ENCODE measurements at places on chromosomes 12 and 14.
A peak's percentile ranks its signal among the peaks of the same experiment; 100 is the strongest.

DNA sequence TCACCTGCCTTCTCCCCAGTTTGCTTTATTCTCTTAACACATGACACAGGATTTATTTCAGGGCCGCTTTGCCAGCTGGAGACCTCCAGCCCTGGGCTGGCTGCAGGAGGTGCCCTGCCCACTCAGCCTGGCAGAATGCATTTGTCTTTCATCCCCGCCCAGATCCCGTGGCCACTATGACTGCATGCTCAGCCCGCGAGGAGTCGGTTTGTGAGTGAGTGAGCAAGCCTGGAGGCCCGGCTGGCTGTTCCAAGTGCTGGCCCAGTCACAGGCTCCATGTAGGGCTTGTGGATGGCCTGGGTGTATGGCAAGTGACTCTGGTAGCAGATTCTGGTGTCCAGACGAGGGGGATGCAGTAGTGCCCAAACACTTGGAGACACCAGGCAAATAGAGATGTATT is 2.1 kb downstream of the TDP1 start:
- no peak for DNase-seq

DNA sequence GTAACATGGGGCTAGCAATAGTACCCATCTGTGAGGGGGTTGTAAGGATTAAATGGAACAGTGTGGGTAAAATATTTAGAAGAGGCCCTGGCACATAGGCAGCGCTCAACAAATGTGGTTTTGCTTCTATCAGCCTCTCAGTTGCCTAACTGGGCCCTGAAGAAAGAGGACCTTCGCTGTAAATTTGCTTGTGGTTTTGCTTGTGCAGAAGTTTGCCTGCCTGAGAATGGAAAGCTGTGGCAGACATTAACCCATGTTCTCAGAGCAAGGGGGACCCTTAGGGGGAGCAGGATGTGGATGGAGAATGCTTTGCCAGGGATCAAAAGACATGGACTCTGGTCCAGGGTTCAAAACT is 160.1 kb downstream of the BRMS1L start:
- DNase-seq, result no peak

DNA sequence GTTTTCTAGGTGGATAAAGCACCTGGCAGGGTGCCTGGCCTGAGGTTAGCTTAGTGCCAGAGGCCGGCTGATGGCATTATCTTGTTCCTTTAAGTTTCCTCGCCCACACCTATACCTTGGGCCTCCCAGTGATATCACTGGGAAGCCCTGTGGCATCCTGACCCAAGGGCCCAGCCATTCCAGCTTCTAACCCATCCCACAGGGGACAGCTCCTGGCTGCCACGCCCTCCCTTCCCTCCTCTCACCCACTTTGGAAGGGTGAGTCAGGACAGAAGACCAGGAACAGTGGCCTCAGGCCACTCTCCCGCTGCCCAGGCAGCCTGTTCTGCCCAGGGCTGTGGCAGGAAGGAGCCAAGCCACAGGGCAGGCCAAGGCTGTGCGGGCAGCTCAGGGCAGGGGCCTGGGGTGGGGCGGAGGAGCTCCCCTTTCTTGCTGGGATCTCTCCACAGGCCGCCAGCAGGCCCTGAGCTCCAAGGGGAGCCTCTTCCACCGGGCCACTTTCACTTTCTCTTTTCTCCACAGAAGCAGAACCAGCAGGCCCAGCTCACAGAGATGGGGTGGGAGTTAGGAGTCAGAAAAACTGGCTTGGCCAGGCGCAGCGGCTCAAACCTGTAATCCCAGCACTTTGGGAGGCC is 75.1 kb downstream of the IRF2BPL start:
- DNase-seq, result no peak

DNA sequence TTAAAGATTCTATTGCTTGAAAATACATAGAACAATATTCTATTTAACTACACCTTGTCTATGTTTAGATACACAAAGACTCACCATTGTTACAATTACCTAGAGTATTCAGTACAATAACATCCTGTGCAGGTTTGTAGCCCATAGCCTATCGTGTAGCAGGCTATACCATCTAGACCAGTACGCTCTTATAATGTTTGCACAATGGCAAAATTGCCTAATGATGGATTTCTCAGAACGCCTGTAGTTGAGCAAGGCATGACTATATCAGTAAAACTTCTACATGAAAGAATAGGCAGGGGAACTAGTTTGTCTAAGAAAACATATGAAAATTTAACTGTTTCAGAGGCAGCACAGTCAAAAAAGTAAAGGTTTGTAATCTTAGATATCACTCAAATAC is 375.9 kb downstream of the DAD1 start:
- DNase-seq, result no peak

GRCh38 chr12:26340649-26341048 is 145.3 kb downstream of the SSPN start:
- DNase-seq, result no peak

- peak; percentile 18 for DNase-seq
Observed at GRCh38 chr14:61695695-61696527, 598 bp downstream of the HIF1A start.

DNA sequence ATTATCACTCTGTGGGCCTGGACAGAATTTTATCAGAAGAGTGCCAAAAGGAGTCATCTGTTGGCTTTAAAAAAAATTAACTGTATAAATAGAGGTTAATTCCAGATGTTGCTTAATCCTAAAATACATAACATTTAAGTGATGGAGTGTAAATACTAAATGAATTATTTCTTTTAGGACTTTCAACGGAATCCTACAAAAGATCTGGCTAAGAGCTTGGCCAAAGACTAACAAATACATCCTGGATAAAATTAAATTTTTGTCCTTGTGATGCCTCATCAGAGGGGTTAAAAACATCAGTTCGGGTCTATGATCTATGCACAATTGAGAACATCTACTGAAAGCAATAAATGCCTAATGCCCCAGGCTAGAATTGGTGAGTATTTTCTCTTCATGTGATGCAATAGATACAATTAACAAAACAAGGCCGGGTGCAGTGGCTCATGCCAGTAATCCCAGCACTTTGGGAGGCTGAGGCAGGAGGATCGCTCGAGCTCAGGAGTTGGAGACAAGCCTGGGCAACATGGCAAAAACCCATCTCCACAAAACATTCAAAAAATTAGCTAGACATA is 49.8 kb upstream of the RAP1B start:
- no peak for DNase-seq

DNA sequence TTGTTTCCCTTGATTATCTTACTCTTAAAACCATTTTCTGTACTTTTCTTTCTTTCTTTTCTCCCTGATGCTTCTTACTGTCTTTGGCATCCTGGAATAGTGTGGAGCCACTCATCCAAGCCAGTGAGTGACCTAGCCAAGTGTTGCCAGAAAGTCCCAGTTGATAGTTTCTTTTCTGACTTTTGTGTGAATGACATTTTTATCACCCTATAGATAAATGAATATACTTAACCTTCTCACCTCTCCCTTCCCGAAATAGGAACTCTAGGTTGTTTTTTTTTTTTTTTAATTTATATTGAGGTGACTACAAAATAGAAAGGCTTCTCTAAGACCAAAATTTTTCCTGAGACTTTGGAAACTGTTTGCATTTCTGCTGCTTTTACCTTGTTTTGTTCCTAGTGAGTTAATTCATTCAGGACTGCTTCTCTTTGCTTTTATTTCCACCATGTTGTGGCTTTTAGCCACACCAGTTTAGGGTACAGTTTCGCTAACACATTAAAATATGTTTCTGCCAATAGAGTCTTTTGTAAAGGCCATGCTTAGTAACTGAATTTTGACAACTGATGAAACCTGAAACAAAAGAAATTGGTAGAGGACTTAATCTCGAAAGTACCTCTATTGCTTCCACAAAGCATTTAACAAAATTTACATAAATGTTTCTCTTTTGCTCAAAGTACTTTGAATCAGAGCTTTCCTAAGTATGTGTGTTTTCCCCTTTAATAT is 194.6 kb downstream of the ERC1 start:
- DNase-seq, result no peak

- no peak for DNase-seq
Observed at GRCh38 chr12:113154351-113154973, 4.9 kb downstream of the CFAP73 start.

GRCh38 chr12:3233797-3234196 is 156.6 kb downstream of the TSPAN9 start:
- DNase-seq, result no peak

GRCh38 chr12:913919-914698 is 35.4 kb downstream of the RAD52 start:
- DNase-seq, result no peak

DNA sequence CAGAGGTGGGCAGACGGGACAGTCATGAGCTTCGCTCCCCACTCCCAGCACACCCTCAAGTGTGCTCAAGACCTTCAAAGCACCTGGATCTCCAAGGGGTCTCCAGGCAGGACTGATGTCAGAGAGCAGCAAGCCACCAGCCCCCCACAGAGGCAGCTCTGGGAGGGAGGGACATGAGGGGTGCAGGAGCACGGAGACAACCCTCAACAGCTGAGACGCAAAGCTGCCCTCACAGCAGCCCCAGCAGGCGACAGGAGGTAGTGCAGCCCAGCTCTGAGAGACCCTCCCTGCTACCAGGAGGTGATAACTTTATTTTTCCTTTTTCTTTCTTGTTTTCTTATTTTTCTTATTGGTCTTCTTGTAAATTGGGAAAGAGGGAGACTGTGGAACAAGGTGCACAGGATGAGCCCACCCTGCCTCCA is 17.9 kb downstream of the SIVA1 start:
- no peak for DNase-seq

- no peak for DNase-seq
Observed at GRCh38 chr14:73757876-73758391, 43.8 kb upstream of the PNMA1 start.

DNA sequence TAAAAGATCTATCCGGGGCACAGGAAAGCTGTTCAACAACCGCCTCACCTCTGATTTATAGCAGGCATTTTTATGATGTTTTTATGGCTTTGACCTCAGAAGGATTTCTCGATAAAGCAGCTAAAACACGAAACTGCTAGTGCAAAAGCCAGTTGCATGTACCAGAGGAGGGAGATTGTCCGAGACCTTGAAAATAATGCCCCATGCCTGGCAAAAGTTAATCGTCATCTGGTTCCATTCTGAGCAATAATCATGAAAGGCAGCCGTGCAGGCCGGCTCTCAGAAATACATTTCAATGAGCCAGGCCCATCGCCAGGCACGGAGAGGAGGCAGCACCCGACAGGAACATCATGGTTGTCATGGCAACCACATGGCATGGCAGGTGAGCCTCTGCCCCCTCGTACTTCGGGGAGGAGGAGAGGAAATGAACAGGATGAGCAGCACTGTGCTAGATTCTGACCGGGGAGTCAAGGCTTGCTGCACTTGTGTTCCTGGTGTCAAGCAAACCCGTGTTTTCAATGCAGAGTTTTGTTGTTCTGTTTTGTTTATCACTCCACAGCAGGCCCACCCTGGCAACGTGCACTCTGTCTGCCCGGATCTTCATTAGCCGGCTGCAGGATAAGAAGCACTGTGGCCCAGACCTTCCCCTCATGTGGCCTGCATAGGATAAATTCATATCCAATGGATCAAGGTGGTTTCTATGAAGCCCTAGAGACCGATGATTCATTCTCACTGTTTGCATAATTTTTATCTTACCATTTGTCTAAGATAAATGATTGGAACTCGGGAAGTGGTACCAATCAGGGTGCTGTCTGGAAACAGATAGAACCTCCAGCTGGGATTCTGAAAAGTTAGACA is 160.2 kb downstream of the RIMBP2 start:
- peak; percentile 79 for DNase-seq

GRCh38 chr12:66119229-66119869 is 11.2 kb downstream of the LLPH start:
- DNase-seq, result no peak

GRCh38 chr14:30610787-30611343 is 11.3 kb upstream of the SCFD1 start:
- peak; percentile 88 for DNase-seq

GRCh38 chr12:94222351-94223084 is 74.1 kb downstream of the PLXNC1 start:
- no peak for DNase-seq

- DNase-seq, result no peak
Observed at GRCh38 chr12:69569236-69569635, 16.0 kb upstream of the CCT2 start.

DNA sequence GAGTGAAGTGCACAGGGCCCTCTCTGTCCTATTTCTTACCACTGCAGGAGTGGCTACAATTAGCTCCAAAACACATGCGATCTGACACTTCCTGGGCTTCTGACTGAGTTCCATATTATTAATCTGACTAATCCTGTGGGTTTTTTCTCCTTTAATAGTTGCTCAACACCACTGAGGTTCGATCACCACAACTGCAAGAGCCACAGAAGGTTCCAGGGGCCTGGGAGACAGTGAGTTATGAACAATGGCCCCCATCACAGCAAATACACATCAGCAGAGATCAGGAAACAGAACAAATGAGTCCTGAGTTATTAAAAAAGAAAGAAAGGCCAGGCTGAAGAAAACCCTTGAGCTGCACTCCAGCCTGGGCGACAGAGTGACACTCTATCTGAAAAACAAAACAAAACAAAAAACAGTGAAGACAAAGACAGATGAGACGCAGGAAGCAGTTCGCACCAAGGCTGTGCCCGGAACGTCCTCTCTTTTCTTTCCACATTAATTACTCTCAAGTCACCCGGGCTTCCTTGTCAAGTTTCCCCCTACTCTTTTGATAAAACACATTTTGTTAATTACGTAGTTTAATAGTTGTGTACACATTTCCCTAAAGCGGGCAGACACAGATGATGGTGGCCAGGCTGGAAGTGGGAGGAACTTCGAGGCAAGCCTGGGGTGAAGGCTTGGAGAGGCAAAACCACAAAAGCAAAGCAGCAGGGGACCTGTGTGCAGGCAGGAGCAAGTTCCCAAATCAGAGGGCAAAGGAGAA is 42.7 kb downstream of the CDC42BPB start:
- DNase-seq, result no peak

DNA sequence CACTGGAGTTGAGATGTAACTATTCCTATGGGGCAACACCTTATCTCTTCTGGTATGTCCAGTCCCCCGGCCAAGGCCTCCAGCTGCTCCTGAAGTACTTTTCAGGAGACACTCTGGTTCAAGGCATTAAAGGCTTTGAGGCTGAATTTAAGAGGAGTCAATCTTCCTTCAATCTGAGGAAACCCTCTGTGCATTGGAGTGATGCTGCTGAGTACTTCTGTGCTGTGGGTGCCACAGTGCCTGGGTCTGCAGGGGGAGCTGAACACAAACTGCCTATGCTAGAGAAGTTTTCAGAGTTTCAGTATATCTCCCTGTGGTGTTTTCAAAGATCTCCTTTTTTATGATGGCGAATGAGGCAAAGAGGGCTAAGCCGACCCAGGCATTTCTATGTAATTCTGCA is 179.2 kb upstream of the OR4E1 start:
- no peak for DNase-seq

Measured in SHP77 treated with DMSO at 0.1 percent for 48 hours (cell line).